ENCODE measurements at places on chromosomes 1 and 21.
A peak's percentile ranks its signal among the peaks of the same experiment; 100 is the strongest.

DNA sequence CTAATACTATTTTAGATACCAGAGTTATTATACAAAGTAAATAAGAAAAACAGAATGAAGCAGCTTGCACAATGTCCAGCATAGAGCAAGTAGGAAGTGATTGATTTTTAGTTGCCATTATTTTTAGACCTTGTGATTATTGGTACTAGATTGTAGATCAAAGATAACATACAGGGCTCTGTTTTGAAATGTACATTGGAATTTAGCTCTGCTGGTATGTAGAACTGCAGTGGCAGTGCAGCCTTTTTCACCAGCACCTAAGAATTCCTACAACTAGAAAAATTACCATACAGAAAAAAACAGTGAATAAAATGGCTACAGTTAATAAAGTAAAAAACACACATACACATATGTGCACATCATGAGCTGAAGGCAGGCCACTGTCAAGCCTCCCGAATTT is 32.2 kb upstream of the ABCA4 start:
- no peak for DNase-seq

- DNase-seq = no peak
Measured at GRCh38 chr1:46471848-46472492, 17.7 kb upstream of the DMBX1 start.

DNA sequence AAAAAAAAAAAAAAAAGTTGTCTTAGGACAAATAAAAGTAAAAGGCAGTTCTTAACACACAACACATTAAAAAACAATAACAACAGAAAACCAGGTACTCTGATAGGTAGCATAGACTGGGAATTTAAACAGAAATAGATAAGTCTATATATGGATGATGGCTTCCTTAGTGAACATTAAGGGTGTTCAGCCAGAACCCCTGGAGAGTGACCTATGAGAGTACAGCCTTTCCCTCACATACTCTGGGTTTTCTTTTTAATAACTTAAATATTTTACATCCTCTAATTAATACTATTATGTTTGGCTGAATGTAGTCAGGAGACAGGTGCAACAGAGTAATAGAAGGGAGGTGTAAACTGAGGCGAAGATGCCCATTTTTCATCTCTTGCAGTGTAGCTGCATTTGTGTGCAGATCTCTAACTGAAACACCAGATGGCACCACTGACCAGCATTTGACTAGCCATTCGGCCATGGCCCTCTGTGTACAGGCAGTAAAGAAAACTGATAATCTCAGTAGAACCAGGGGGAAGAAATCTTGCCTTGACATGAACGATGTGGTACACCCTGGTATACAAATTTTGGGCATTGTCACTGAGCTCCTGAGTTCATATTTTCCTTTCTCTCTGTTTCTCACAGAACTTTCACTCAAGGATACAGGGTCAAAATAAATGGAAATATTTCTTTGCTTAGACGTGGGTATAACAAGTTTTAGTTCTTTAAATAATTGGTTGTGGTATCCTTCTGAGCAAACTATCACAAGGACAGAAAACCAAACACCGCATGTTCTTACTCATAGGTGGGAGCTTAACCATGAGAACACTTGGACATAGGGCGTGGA is 7.6 kb downstream of the TTF2 start:
- peak; percentile 30 for DNase-seq

- DNase-seq = no peak
Measured at GRCh38 chr1:16017076-16017460, 775 bp downstream of the HSPB7 start.

- no peak for DNase-seq
Measured at GRCh38 chr1:173064011-173064410, 13.3 kb upstream of the TNFSF18 start.

GRCh38 chr1:226029093-226029496 is 30.0 kb upstream of the SDE2 start:
- DNase-seq = no peak

DNA sequence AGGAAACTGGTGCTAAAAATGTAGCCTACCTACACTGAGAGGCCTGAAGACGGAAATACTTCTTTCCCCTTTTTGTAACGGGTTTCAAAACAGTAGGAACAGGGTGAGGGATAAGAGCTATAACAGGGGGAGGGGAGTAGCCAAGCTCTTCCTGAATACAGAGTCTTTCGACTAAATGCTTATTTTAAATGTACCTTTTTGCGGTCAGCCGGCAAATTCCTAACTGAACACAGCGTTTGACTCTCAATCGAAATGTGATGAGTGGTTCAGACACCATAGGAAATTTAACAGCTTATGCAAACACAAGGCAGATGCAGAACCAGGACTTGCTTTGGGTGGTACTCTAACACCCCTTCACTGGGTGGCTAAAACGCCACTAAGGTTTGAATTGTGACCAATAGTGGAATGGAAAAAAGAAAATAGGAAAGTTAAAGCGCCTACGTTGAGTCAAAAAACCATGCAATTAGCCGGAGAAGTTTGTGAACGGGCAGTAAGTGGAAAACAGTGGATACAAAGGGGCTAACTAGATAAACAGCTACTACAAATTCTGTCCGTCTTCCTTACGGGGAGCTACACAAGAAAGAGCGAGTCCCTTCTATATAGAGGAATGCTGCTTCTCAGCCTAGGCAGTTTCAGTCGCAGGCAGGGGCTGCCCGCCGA is 1.7 kb downstream of the EGLN1 start:
- DNase-seq = no peak

- no peak for DNase-seq
Measured at GRCh38 chr1:229130028-229130668, 140.8 kb upstream of the RAB4A start.

DNA sequence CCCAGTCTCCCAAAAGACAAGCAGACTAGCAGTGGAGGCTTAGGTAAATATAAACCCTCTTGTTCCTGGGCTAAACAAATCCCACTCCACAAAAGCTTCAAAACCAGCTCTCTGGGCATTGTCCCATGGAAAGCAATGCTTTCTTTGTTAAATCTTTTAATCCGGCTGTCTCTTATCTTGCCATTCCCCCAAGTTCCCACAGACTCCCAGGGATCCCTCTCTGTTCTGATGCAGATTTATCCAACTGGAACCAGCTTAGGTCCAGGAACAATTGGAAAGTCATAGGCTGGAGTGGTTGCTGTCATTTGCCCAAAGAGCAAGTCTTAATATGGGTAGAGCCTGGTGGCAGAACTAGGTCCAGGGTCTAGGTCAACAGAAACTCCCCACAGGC is 110.1 kb upstream of the ATP1A1 start:
- DNase-seq = no peak

DNA sequence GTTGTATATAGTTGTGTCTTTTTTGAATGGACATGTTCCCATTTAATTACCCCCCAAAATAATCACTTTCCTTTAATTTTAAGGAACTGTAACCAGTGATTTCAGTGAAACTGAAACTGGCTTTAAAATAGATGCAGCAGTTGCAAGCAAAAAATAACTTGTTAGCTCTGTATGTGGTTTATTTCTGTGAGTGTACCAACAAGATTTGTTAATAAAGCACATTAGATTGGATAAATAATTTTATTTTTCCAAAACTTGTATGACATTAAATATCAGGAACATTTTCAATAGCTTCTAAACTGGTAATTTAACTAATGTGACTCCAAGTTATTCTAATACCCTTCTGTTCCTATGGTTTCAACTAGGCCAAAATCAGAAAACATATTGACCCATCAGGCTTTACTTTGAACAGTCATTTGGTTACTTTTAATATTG is 184.3 kb upstream of the CACYBP start:
- DNase-seq = no peak

- peak; percentile 83 for DNase-seq
Measured at GRCh38 chr1:25503551-25504426, 39.6 kb upstream of the LDLRAP1 start.
